Endothelial cell (in vitro differentiated cells): ENCODE measurements at places on chromosomes 7 and 10.

GRCh38 chr10:13219685-13220670, 14.2 kb downstream of the UCMA start:
- DNase-seq = peak; percentile 38
- H3K36me3 ChIP-seq = no peaks in the 10 kb centered on the region
- no peak overlapping the region for H3K4me3 ChIP-seq
- peaks cover 4% of the 10 kb centered on the region for H3K27me3 ChIP-seq

DNA sequence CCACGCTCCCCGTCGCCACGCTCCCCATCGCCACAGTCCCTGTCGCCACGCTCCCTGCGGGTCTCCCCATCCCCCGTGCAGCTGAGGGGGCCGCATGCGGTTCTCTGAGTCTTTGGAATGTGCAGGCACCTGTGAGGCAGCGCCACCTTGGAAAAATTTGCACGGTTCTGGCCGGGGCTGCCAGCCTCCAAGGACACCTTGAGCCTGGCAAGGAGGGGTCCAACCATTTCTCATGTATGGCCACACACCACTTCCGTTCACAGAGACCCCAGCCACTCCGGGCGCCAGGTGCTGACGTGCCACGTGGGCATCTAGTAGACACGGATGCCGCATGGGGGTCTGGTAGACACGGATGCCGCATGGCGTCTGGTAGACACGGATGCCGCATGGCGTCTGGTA, 70.5 kb upstream of the ADGRA1 start:
- DNase-seq = no peak
- H3K27me3 ChIP-seq = peaks cover 9% of the 10 kb centered on the region
- H3K27ac ChIP-seq = no peak overlapping the region
- H3K4me1 ChIP-seq = peaks cover 10% of the 10 kb centered on the region

GRCh38 chr7:46397591-46397990, 476.5 kb upstream of the IGFBP3 start:
- no peak overlapping the region for H3K27ac ChIP-seq
- no peaks in the 10 kb centered on the region for H3K36me3 ChIP-seq
- no peak for DNase-seq
- no peak overlapping the region for H3K4me3 ChIP-seq

DNA sequence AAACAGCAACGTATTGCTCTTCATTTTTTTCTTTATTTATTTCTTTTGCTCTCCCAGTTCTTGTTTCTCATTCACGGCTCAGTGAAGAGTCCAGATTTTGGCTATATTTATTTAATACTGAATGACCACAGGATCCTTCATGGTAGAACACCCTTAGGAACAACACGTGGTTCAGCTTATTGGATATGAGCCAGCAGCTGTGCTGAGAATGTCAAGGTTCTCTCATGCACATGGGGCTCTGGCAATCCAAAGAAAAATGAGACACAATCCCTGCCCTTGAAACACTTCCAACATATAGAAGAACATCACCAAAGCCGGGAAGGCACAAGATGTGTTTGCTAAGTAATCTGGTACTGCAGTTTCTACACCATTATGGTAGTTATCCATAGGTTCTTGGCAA, 852.9 kb downstream of the SORCS1 start:
- no peak overlapping the region for H3K27ac ChIP-seq
- H3K4me3 ChIP-seq = no peak overlapping the region
- no peaks in the 10 kb centered on the region for H3K36me3 ChIP-seq
- no peak for DNase-seq

DNA sequence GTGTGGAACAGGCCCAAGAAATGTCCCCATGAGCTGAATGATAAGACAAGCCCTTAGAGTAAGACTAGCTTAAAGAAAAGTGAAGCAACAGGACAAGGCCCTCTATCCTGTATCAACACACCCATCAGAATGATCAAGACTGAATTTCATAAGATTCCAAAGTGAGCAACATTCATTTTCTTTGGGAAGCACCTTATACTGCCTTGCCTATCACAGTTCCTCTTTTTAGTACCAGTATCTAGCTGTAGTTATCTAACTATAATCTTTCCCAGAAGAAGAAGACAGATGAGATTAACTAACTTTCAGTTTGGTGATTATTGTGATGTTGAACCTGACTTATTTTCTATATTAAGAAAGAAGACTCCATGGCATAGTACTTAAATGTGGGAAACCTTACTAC, 391.2 kb downstream of the PHTF2 start:
- no peak overlapping the region for H3K4me3 ChIP-seq
- no peak overlapping the region for H3K27ac ChIP-seq
- peaks cover 4% of the 10 kb centered on the region for H3K4me1 ChIP-seq
- no peaks in the 10 kb centered on the region for H3K27me3 ChIP-seq
- no peaks in the 10 kb centered on the region for H3K36me3 ChIP-seq

- no peak overlapping the region for H3K27ac ChIP-seq
- peaks cover 4% of the 10 kb centered on the region for H3K36me3 ChIP-seq
These were observed 26.0 kb upstream of the PLEKHA1 start for GRCh38 chr10:122348512-122348911.
